ENCODE measurements at places on chromosomes 4 and X. TPM values are rescaled to one million over a fixed set of nuclear protein-coding genes. Genes with fewer than 3 reads are reported as not detected.

- DNase-seq: no peak
Observed at GRCh38 chr4:117664706-117665444, 369.4 kb upstream of the NDST3 start.

DNA sequence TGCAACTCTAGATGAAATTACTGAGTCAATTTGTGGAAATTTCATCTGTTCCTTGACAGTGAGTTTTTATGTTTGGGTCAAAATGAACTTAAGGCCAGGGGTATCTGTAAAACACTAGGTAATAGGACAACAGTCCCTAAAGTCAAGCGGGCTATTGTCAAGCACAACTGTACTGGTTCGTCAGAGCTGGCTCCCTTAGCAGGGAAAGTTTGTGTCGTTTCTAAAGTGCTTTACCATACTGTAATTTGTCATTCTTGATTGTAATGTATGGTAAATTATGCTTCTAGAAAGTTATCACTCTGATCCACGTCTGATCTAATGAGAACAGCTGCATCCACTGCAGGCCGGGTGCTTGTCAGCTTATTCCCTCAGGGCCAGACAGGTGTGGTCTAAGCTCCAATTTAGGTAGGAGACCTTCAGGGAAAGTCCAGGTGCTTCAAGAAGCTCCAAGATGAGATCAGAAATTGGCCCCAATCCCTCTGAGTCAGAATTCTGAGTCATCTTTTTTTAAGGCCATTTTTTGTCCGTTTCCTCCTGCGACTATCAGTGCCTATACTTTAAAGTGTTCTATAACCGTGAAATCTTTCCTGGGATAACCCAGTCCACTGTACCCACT lies 92.2 kb downstream of the PALLD start:
- no peak for DNase-seq

DNA sequence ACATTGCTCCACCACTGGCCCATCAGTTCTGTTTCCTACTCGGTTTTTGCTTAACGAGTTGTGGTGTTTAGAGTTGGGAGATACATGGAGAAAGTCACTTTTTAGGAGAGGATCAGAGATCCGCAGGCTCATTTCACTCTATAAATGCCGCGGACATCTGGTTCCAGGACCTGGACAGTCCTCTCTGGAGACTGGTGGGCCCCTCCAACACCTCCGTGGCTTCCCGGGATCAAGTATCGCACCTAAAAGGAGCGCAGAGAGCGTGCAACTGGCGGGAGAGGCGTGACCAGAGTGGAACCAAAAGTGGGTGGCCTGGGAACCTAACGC lies 9.9 kb upstream of the CLTRN start:
- DNase-seq: no peak

- DNase-seq: no peak
Observed at GRCh38 chrX:53234484-53234883, 9.5 kb upstream of the KDM5C start.

DNA sequence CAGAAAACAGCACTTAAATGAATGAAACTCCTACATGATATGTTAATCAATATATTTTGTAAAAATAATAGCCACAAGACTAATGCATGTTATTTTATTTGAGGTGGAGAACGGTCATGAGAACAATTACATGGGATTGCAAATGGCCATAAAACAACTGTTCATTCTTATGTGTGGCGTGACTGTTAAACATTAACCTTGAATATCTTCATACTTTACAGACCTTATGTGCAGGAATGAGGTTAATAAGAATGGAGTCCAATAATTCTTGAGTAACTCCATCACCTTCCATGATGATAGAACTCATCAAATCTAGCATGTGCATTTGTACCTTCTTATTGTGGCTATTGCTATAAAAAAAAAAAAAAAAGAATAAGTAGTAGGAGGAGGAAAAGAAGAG lies 55.3 kb downstream of the PDS5A start:
- DNase-seq: no peak

Gene TRPC5OS
- polyA plus RNA-seq: not detected

Gene SMIM10
- 5.2 TPM for polyA plus RNA-seq

Gene POU3F4
- not detected for polyA plus RNA-seq

Gene RPA4
- polyA plus RNA-seq: 0.09 TPM

Gene KLF3
- 11.4 TPM for polyA plus RNA-seq

DNA sequence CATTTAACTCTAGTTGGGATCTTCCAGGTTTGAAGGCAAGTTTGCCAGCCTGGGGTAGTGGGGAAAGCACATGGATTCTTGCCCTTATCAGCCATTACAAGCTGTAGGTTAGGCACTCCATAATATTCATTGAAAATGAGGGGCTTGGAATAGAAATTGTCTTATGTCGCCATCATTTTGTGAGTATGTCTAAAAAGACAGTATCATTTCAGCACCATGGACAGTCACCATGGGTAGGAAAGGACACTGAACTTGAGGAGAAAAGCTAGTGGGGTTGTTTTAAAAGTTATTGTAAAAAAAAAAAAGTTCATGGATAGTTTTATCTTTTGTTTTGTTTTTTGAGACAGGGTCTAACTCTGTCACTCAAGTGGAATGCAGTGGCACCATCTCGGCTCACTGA lies 356.1 kb downstream of the HNRNPD start:
- DNase-seq: no peak

GRCh38 chr4:104492183-104492771 lies 2.4 kb downstream of the CXXC4 start:
- DNase-seq: no peak

Gene PHOX2B
- polyA plus RNA-seq: not detected

DNA sequence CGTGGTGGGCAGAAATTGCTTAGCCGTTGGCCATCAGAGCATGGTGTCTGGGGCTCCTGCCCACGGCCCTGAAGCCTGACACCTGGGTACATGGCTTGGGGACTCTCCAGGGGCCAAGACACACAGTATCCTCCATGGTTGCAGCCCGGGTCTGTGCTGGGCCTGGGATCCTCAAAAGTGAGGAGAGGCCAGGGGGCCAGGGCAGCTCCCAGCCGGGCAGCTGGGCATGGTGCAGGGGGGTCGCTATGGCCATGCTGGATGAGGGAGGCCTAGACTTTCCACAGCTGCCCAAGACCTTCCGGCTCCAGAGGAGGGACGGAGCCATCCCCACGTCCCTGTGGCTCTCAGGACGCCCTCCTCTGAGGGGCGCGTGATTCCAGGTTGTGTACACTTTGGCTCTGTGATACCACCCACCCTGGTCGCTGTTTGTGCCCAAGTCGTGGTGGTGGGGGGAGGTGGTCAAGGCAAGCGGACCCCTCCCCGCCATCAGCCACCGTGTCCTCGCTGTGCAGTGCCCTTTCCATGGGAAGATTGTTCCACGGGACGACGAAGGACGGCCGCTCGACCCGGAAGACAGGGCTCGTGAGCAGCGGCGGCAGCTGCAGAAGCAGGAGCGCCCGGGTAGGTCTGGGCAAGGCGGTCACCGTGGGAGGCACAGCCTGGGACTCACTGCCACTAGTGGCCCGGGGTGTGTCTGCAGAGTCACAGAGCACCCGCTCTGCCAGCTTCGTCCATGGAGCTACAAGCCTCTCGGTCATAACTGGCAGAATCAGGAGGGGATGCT lies 25.7 kb downstream of the NKX1-1 start:
- no peak for DNase-seq

GRCh38 chr4:55312489-55313101 lies 33.4 kb upstream of the SRD5A3 start:
- DNase-seq: peak; percentile 9

Gene GSTCD
- polyA plus RNA-seq: 4.6 TPM

Gene P2RY4
- 0.15 TPM for polyA plus RNA-seq

- peak; percentile 15 for DNase-seq
Observed at GRCh38 chrX:15349046-15349445, 13.7 kb upstream of the PIGA start.

GRCh38 chr4:150493851-150494250 lies 88.1 kb upstream of the MAB21L2 start:
- DNase-seq: no peak

Gene STPG2
- polyA plus RNA-seq: not detected

Gene LSM6
- 5.8 TPM for polyA plus RNA-seq

Gene AFF2
- not detected for polyA plus RNA-seq

- no peak for DNase-seq
Observed at GRCh38 chr4:27055221-27055760, 194.7 kb downstream of the STIM2 start.

GRCh38 chr4:165199286-165199685 lies 8.1 kb upstream of the KLHL2 start:
- DNase-seq: no peak

Gene ESX1
- polyA plus RNA-seq: not detected

Gene SCD5
- polyA plus RNA-seq: 32.5 TPM

DNA sequence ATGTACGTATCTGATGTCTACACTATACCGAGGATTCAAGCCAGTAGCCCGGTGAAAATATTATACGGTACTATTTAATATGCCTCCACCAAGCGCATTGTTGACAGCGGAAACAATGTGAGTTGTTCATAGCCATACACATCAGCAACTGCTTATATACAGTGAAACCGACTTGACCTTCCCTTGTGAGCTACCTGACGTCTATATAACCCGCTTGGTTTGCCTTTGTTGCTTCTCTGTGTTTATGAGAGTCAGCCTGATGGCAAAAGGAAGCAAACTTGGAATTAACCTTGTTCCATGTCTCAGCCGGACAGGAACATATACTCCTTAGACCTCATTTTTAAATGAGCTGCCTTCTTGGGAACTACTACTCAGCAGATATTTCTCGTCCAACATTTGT lies 211.8 kb downstream of the DCTD start:
- no peak for DNase-seq

DNA sequence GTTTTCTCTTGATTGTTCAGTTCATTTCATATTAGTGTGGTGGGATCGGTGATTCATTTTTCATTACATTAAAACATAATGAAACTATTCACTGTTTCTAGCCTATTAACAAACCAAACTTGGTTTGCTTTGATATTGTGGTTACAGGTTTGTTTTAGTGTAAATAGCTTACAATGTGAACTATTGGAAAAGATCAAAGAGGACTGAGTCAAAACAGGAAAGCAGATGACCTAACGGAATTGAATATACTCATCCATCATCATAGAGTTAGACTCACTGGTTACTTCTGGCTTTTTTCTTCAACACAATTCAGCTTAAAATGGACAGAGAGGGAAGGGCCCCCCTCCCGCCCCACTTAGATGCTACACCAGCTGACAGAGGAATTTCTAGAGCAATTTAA lies 616.2 kb upstream of the AADAT start:
- DNase-seq: no peak

DNA sequence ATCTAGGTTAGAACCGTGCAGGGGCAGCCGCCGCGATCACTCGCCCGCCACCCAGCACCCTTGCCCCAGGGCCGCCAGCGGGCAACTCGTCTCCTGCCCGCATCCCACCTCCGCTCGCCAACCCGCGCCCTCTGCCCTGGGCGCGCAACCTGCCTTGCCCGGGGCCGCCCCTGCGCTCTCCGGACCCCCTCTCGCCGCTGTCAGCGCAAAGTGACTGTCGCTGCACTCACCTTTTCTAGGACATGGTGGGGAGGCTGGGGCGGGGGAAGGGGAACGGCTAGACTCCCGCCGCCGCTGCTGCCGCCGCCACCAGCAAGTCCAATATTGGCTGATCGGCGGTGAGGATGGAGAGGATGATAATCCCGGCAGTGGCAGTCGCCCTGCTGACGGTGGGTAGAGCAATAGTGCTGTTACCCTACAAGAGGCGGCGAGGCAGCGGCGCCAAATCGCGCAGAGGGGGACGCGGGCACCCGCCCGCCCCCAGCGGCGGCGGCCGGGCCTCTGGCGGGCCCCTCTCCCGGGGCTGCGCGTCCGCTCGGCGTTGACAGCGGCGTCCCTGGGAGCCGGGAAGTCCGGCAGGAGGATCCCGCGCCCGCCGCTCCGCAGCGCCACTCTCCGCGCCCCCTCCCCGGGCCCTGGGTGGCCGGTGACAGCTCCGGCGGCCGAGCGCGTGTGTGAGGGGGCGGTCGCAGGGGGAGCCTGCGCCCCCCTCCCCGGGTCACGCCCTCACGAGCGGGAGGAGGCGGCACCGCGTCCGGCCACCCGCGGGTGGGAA lies 2.3 kb upstream of the NR3C2 start:
- DNase-seq: no peak

GRCh38 chrX:110512341-110512740 lies 153.7 kb downstream of the RTL9 start:
- no peak for DNase-seq

- no peak for DNase-seq
Observed at GRCh38 chr4:169079942-169080827, 70.1 kb upstream of the CBR4 start.

GRCh38 chr4:79338148-79338547 lies 12.3 kb upstream of the NAA11 start:
- no peak for DNase-seq

Gene GLUD2
- 1.6 TPM for polyA plus RNA-seq

Gene NPY2R
- not detected for polyA plus RNA-seq

DNA sequence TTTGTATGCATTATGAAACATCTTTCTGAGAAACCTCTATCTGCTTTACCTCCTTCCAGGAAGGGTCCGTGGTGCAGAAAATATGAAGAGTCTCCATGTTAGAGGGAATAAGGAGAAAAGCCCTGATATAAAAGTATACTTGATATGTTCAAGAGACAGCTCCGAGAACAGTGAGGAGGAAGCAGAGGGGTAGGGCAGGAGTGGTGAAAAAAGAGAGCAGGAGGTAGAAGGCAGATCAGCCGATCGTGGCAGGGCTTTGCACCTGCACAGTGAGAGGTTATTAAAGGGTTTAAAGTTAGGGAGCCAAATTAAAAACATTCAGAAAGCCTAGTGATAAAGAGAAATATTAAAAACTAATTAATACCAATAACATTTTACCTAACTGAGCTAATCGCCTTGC lies 419.7 kb downstream of the FAT4 start:
- no peak for DNase-seq

Gene GUCY1A1
- polyA plus RNA-seq: 0.38 TPM

All from BJ (cell line).